ENCODE measurements at places on chromosomes 11 and 22. TPM values are rescaled to one million over a fixed set of nuclear protein-coding genes. Genes with fewer than 3 reads are reported as not detected.

DNA sequence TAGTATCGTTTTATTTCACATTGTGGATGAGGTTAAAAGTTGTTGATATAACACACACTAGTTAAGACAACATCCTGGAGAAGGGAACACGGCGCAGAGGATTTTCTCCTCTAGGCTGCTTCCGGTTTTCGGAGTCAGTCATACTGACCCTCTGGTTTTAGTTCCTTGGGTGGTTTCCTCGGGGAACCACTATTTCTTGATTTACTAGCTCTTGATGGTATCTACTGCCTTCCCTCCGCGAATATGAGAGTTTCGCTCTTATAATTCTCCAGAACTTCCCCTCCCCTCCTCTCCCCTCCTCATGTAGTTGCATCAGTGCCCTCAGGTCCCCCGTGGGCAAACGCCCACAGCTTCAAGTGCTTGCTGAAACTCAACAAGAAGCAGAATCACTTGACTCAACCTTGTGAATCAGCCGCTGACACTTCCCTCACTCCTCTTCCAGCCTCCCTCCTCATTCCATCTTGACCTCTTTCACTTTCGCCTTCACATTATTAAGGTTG is 15.9 kb upstream of the APOBEC3A start:
- no peak for DNase-seq

- no peak for DNase-seq
These were observed 1139.5 kb upstream of the CCDC90B start for GRCh38 chr11:84425673-84426072.

The SLC17A6 gene
- total RNA-seq: not detected

DNA sequence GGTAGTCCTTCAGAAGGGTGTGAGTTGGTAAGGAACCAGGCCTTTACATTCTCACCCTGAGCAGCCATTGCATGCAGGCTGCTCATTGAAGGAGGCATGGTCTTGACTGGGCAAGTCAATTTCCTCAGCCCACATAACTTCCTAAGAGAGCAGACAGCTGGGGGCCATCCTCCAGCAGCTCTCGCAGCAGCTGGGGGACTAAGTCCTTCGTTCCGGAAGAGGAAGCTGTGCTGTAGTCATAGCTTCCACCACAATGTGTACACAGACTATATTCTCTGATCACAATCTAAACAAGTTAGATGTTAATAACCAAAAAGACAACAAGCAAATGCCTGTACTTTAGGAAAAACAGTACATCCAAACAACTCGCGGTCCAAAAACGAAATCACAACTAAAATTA is 30.1 kb upstream of the MPPED1 start:
- DNase-seq: no peak

DNA sequence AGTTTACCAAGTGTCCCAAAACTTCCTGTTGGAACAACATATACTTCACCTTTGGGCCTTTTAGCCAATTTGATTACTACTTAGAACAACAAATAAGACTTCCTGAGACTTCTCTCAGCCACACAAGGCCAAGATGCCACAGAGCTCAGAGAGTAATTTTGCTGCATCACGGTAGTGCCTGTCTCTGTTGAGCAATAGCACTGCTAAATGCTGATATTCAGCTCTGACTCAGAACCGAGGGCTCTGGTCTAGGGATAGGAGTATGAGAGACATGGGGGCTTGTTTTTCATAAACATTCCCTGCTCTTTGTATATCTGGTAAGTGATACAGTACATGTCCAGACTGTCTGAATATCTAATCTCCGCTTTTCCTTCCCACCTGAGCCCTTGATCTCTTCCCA is 260.4 kb upstream of the ARHGAP20 start:
- DNase-seq: no peak

The TH gene
- total RNA-seq: not detected

DNA sequence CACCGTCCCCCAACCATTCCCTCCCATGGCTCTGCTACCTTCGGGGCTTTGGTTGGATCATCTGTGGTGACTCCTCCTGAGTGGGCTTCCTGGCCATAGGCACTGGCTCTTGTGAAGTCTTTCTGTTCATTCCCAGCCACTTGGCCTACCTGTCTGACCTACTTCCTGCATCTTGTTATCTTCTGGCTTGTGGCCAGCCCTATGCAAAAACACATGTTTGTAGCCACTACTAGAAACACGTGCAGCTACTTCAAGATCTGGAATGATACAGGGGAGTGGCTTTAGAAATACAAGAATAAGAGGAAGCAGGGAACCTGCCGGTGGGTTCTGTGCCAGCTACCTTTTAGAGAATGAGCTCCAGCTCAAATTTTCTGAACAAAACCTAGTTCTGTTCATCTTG is 20.9 kb downstream of the RCOR2 start:
- DNase-seq: no peak

- no peak for DNase-seq
These were observed 41.0 kb upstream of the MS4A8 start for GRCh38 chr11:60658409-60658808.

- DNase-seq: no peak
These were observed 728.3 kb downstream of the METTL15 start for GRCh38 chr11:28836285-28837081.

Measured in Right ventricle myocardium superior (tissue), 1 donor.